Glutamatergic neuron (in vitro differentiated cells): ENCODE measurements at places on chromosomes 3 and 15.

DNA sequence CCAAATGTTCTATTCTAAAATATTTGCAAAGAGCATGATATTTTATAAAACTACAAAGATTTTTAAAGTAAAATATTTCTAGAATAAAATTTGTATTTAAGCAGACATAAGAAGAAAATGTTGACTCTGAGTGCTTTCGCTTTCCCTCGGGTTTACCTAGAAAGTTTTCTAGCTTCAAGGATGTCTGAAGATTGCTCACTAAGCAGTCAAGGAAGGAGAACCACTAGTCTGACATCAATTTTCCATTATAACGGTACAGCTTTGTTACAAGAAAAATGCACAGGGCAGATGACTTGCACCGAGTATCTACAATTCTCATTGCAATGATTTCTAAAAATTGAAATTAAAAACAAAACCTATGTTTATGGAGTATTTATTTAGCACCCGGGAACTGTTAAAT, 14.2 kb downstream of the GPR15 start:
- DNase-seq, result no peak

- no peak for DNase-seq
These were observed 40.0 kb downstream of the FOXP1 start for GRCh38 chr3:71543371-71544016.

DNA sequence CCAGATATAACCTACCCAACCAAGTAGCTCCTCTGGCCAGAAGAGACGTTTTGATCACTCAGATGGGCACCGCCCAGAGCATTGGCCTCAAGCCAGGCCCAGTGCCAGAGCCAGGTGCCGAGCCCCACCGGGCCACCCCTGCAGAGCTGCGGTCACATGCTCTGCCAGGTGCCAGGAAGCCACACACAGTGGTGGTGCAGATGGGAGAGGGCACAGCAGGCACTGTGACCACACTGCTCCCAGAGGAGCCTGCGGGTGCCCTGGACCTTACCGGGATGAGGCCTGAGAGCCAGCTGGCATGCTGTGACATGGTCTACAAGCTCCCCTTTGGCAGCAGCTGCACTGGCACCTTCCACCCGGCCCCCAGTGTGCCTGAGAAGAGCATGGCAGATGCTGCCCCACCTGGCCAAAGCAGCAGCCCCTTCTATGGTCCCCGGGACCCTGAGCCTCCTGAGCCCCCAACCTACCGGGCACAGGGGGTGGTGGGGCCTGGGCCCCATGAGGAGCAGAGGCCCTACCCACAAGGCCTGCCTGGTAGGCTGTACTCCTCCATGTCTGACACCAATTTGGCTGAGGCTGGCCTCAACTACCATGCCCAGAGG, 19.1 kb upstream of the APEH start:
- no peak for DNase-seq

GRCh38 chr15:75763137-75763611, 50.5 kb upstream of the CSPG4 start:
- DNase-seq, result no peak

DNA sequence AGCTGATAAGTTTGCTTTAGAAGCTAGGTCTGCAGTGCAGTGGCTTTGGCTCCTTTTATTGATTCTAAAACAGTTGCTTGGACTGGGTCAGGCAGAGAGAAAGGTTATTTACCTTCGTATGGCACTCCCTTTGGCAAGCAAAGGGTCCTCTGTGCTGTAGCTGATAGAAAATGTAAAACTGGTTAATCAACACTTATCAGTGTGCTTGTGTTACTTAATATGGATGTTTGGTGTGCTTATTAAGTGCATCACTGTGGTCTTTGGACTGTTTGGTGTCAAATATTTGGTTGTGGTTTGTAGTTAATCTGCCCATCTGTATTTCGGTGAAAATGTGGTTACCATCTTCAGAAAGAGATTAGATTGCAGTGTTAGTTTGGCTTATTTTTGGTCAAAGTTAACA, 16.0 kb downstream of the UBE2E2 start:
- DNase-seq, result no peak

GRCh38 chr15:37204692-37205091, 104.3 kb upstream of the MEIS2 start:
- DNase-seq, result no peak

- DNase-seq, result no peak
These were observed 61.5 kb upstream of the SETMAR start for GRCh38 chr3:4241595-4242170.

DNA sequence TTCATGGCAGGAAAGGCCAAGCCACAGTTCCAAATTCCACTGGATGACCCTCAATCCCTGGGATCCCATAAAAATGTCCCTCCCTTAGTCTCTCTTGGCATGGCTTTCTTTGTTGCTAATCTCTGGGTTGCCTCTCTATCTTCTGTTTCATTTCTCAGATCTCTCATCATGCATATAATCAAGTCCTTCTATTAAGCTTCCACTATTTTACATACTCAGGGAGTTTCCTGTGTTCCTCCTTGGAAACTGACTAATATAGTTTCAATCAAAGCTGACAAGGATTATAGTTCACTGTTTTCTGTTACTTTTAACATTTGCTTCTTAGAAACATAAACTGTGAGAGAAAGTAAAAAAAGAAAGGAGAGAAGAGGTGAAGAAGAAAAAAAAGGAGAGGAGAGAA, 113.8 kb upstream of the COL8A1 start:
- DNase-seq, result no peak

DNA sequence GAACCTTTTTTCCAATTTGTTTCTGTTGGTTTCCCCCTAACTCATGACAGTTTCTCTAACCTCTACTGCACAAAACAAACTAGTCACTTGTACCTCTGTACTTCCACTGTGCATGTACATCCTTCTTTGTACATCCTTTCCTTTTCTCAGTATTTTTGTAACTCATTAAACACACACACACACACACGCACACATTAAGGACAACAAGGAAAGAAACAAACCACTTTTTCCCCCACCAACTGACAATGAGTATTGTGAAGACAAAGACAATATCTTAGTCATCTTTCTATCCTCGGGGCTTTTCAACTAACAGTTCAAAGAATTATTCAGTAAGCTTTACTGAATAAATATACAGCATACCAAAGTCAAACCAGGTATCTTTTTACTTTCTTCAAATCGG, 170.5 kb downstream of the VPS13C start:
- DNase-seq, result no peak

DNA sequence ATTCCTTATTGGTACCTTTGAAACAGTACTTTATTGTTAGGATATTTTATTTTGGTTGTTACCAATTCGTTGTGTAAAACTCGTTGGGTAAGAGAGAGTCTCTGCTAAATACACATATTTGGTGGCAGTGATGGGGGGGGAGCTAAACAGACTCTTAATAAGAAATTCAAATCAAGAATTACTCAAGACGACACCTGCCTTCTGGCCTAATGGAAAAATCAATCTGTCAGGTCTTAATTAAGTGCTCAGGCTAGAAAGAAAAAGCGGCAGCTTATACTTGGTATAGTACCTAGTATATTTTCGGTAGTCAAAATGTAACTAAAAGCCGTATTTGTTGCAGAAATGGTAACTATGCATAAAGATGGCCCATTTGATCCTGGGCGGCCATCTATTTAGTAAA, 18.2 kb downstream of the FOXP1 start:
- DNase-seq, result no peak

GRCh38 chr15:77480859-77481633, 60.4 kb downstream of the HMG20A start:
- DNase-seq, result no peak

- DNase-seq, result no peak
These were observed 246.0 kb upstream of the CBLB start for GRCh38 chr3:106114848-106115247.

- no peak for DNase-seq
These were observed 7.9 kb upstream of the LEKR1 start for GRCh38 chr3:156818273-156818651.

DNA sequence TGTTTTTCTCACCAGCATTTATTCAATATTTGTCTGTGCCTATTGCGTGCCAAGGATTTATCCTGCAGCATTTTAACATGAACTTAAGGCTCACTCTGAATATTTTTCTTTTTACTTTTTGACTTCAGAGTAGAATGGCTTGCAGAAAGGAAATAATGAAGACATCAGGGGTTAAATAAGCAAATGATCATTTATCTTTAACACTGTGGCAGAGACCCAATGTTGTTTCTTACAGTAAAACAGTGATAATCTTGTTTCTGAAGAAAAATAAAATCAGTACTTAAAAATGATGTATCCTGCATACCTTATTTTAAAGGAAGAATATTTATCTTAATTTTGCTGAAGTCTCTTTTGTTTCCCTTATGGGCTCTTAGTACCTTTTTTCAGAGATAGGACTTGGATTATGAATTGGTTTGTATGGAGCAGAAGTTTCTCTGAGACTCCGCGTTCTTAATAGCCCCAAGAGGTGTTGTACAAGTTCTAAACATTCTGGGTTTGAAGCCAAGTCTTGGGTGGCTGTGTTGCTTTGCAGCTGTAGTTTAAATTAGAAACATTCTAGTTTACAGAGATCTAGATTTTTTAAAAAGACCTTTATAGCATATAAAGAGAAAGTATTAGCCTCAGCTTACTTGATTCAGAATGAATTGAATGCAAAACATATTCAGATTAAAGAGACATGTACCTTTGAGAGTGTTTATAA, 40.5 kb downstream of the COL6A6 start:
- DNase-seq, result no peak

DNA sequence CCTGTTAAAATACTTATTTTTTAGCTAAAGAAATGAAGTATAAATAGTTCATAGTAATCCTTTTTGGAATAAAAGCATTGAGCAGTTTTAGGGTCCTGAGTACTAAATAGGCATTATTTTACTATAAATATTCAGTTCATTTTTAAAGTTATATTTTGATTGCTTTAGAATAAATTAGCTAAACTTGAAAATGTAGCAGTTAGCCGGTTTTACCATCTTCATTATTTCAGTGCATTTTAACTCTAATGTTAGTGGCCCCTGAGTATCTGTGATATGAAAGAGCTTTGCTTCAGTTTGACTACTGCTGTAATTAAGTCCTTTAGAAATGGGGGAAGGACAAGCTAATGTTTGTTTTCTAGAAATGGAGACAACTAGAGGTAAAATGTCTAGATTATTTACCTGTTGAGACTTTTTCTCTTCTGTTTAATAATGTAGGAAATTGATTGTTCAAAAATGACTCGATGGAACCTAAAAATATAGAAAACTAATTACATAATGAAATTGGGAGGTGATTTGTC, 3.6 kb downstream of the SMC4 start:
- no peak for DNase-seq

DNA sequence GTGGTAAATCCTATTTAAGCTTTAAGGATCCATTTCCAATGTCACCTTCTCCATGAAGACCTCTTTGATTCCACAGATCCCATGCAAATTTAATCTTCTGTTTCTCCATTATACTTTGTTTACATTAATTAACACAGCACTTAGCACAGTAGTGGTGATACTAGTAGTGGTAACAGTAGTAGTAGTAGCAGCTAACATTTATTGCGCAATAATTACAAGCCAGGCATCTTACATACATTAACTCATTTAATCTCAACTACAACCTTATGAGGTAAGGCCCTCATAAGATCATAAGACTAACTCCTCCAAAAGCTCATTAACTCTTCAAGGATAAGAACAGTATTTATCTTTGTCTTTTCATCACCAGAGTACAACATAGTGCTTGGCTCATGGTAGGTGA, 54.8 kb upstream of the FSIP1 start:
- no peak for DNase-seq

DNA sequence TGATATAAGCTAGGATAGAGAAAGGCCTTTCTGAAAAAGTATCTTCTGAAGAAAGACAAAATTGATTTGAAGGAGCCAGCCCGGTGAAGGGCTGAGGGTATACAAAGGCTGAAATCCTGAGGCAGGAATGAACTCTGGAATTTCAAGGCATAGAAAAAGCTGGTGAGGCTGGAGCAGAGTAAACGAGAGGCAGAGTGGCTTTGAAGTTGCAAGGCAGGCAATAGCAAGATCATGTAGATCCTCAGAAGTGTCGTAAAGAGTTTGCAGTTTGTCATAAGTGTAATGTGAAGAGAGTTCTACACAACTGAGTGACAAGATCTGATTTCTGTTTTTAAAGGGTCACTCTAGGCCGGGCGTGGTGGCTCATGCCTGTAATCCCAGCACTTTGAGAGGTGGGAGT, 69.0 kb downstream of the HMG20A start:
- DNase-seq, result no peak

DNA sequence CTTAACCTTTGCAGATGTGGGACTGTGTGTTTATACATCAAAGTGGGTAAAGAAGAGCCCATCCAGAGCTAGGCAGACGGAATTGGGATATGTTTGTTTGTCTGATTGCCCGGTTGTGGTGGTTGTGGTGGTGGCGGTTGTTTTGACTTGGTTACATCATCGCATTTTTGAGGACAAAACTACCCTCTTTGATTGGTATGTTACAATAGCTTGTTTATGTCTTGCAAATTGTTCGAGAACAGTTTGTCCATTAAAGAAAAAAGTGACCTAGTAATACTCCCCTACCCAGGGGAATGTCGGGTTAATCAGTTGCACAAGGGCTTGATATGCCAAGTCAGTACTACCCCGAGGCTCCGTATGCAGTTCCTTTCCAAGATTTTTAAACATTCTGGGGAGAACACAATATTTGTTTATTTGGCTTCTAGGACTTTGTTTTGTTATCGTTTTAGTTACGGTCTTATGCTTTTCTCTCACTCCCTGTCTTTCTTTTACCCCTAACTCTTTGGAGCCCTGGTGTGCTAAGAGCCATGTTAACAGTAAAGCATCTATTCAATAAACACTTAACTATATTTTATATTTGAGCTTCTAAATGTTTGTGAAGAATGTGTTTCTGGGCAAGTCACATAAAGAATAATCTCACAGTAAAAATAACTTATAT, 315.4 kb downstream of the LPP start:
- no peak for DNase-seq

- no peak for DNase-seq
These were observed 965.9 kb upstream of the ROBO1 start for GRCh38 chr3:80733522-80734176.

DNA sequence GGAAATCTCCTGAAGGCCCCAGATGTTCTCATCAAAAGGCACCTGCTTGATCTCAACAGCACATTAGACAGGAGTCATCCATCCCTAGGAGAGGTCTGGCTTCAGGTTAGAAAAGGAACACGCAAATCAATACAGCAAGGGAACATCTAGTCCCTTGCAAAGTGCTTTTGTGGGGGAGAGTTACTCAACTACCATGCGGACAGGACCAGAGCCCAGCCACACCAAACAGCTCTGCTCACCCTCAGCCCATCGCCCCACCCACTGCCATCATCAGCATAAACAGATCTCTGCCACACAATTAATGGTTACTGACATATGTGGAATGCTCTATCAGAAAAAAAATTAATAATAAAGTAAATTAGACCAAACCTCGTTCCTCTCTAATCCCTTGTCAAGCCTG, 85.6 kb downstream of the MYLK start:
- no peak for DNase-seq

DNA sequence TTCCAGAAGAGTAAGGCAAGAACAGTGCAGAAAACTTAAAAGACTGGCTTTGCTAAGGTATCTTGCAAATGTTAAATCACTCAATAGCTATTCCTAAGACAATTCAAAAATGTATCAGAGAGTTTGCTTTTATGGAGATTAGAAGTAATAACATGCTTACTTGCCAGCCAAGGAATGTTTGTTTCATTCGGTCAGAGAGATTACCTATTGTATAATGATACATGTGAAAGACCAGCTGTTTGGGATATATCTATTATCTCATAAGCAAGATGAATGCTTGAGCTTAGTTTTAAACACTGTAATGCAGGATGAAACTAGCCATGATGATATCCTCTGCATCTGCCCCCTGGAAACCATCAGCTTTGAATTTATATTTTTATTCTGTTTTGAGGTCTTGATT, 70.7 kb downstream of the MAP2K5 start:
- no peak for DNase-seq
